ENCODE measurements at places on chromosomes 4 and X.

GRCh38 chr4:158169931-158170690, 2.7 kb downstream of the GASK1B start:
- DNase-seq = peak; percentile 58

- no peak for DNase-seq
Observed at GRCh38 chr4:186924723-186925122, 201.1 kb upstream of the FAT1 start.

DNA sequence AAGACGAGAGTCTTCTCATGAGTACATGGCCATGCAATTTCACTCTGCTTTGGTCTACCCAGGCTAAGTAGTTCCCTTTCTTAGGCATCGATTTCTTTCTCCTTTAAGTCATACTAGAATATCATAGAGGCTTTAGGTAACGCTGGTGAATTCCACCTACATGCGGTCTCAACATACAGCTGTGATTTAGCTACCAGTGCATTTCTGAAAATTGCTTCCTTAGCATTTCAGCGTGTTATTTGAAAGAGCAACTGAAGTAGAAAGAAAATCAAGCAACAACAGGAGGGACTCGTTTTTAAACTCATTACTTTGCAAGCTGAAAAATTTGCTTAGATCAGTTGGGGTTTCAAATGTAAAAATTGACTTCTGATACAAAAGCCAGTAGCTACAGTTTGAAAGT, 48.1 kb upstream of the RASGEF1B start:
- DNase-seq = no peak

- no peak for DNase-seq
Observed at GRCh38 chr4:187387739-187388138, 607.8 kb upstream of the ZFP42 start.

DNA sequence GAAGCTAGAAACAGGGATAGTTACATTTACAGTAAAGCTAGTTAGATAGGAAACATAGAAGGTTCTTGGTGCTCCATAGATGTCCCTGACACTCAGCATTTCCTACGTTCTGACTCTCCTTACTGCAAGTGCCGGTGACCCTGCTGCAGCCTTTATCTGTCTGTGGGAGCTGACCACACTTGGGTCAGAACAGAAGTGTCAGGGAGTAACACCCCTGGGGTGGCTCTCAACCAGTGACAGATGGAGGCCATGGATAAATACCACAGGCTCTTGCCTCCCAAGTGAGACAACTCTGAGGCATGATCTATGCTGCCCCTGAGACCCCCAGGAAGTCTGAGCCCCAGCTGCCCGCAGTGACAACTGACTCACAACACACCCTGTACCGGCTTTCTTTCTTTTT, 69.8 kb downstream of the ANXA3 start:
- DNase-seq = no peak

DNA sequence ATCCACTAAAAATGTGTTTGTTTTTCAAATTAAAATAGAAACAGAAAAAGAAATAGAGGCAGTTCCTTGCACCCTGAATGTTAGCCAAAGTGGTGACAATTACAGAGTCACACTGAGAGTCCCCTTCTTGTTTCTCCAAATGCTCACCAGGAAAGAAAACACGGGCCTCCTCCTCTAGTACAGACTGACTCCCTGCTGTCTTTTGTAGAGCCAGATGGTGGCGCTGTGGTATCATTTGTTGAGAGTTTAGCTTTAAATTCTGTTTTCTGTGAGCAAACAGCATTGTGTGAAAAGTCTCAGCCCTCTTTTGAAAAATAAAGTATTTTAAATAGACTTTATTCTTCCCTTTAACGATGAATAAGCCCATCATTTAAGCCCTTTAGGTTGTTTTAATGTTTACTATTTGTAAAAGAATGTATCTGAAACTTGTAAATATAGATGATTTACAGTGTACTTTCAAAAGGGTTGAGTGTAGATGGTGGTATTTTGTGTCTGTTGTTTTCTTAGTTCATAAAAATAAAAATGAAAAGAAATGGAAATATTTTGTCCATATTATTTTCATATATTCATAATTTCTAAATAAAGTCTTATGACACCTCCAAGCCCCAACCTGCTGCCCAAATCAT, 36.9 kb upstream of the ATOH1 start:
- DNase-seq = peak; percentile 60

DNA sequence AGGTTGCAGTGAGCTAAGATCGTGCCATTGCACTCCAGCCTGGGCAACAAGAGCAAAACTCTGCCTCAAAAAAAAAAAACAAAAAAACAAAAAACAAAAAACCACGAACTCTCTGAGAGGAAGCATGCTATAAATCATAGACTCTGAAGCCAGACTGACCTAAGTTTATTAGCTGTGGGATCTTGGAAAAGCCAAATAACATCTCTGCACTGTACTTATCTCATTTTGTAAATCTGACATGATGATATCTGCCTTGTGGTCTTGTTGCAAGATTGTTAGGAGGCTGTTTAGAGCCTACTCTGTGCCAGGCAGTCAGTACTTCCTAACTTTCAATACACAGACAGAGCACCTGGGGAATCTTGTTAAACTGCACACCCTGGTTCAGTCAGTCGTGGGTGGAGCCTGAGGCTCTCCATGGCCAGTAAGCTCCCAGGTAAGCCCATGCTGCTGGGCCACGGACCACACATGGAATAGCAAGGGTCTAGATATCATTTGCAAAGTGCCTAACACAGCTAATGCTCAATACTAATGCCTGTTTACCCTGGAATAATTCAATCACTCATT, 107.6 kb upstream of the SMIM10 start:
- DNase-seq = no peak

DNA sequence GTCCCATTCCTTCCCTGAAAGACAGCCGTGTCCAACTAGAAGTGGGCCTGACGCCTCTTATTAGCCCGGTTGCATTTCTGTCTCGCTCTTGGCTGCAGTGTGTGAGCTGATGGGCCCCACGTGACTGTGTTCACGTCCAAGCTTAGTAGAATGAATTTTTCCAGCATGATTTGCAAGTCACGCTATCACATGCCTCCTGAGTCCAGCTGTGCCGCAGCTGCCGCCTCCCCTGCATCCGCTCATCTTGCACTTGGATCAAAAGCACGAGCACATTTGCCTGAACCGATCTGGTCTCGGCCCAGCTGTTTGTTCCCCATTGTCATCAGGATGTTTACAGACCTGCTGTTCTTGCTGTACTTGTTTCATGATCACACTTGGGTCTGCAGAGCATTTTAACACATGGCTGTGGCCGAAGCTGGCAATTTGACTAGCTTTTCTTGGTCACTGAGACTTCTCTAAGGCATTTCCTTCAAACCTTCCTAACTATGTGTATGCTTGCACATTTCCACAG, 126.5 kb downstream of the KIT start:
- DNase-seq = peak; percentile 47

DNA sequence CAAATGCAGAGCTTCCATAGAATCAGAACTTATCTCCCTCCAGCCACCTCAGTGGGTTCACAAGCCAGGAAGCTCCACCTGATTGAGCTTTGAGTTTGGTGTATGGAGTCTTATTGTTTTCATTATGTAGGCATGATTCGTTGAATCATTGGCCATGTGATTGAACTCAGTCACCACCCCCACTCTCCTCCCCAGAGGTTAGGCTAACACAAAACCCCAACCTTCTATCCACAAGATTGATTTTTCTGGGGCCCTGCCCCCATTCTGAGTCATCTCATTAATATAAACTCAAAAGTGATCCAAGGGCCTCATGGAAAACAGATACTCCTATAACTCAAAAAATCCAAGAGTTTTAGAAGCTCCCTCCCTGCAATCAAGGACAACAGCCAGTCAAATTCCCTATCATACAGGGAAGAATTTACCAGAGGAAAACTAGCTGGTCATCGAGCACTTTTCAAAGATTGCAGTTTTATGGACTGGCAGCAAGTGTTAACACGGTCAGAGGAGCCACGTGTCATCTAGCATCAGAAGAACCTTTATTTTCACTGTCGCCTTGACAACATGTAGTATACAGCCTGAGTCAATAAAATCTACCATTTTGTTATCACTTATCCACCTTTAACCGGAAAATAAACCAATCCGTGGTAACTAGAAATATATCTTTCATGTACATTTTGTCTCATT, 35.9 kb upstream of the GUCY1B1 start:
- no peak for DNase-seq

DNA sequence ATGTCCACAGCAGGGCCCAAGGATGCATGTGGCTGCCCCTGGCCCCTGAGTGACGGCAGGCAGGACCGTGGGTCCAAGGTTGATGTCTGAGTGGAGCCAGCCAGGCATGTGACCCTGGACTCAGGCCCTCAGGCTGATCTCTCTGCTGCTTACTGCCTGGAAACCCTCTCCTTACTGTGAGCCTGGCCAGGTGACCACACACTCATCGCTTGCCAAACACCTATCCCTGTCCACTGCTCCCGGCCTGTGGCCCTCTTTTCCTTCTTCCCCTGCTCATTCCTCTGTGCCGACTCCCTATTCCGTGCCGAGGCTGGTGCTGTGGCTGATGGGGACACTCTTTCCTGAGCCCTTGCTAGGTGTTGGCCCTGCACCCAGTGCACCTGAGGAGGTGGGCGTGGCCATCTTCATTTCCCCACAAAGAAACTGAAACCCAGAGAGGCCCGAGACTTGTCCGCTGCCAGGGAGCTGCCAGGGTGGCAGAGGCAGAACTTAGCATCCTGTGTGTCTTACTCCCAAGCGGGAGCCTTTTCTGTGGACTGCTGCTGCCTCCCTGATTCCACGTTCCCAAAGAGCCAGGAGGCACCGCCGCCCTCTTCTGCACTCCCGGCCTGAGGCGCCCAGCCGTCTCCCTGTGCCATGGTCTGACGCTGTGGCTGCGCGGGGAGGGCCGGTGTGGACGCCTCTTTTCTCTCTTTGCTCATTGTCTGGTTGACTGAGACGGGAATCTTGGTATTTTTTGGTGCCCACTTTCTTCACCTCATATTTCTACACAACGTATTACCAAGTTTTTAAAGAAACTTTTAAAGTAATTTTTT, 11.2 kb upstream of the RNF4 start:
- no peak for DNase-seq

DNA sequence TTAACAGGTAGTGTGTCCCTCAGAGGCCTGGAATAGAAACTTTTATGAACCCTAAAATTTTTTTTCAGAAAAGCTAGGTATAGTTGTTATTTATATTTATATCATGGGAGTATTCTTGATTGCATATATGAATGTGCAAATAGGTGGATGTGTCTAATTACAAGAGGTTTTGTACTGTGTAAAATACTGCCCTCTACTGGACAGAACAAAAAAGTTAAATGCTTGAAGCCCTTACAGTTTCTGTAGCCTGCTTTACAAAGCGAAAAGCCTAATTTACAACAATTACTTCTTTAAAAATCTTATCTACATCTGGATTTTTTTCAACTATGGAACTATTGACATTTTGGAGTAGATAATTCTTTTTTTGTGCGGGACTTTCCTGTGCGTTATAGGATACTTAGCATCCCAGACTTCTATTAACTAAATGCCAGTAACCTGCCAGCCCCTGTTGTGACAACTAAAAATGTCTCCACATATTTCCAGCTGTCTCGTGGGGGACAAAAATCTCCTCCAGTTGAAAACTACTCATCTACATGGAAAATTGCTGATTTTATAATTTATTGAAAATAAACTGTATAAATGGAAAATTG, 35.1 kb downstream of the ENPEP start:
- DNase-seq = peak; percentile 70

- DNase-seq = peak; percentile 95
Observed at GRCh38 chr4:37648084-37648817, 37.9 kb downstream of the RELL1 start.

GRCh38 chr4:11053601-11054220, 369.1 kb upstream of the CLNK start:
- no peak for DNase-seq

- no peak for DNase-seq
Observed at GRCh38 chrX:144566592-144566991, 680.7 kb upstream of the SPANXN1 start.

DNA sequence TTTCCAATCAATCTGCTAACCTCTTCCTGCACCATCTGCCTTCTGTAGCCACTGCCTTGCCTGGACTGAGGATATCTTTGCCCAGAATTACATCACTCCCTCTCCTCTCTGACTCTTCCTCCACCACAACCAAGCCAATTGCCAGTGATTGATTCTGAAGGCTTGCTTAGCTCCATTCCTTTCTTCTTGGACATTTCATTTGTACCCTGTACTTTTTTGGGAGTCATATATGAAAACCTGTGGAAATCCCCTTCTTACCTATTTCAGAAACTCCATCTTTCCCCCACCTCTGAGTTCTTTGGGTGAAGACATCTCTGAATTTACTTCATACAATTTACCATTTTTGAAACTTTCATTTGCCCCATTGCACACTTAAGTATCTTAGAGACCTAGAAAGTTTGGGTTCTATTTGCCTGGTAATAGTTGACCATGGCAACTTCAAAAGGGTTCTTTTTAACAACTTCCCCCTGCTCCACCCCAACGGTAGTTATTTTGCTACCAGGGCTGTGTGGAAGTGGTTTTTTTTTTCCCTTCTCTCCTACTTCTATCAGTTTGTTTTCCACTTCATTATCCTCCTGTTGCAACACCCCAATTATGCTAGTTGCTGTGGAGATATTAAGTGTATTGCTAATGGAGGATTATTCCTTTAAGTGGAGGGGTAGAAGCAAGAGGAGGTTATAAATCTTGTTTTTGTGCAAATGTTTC, 14.3 kb downstream of the SGMS2 start:
- DNase-seq = peak; percentile 43

- DNase-seq = peak; percentile 83
Observed at GRCh38 chrX:40108162-40108958, 10.6 kb upstream of the BCOR start.

GRCh38 chr4:64705989-64706388, 296.7 kb upstream of the TECRL start:
- no peak for DNase-seq

DNA sequence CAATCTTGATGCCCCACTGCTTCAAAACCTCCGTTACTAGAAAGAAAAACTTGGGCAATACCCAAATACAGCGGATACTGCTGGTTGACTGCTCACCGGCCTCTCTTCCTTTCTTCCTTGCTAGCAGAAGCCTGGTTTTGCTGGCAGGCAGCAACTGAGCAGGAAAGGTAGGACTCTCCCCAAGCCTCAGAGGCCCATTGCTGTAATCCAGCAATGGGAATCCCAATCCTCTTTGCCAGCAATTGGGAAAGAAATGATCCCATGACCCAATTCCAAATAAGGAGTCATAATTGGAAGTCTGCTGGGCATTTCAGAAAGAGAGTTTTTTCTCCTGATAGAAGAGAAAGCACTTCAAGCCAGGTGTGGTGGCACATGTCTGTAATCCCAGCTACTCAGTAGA, 394.5 kb downstream of the BCOR start:
- no peak for DNase-seq

DNA sequence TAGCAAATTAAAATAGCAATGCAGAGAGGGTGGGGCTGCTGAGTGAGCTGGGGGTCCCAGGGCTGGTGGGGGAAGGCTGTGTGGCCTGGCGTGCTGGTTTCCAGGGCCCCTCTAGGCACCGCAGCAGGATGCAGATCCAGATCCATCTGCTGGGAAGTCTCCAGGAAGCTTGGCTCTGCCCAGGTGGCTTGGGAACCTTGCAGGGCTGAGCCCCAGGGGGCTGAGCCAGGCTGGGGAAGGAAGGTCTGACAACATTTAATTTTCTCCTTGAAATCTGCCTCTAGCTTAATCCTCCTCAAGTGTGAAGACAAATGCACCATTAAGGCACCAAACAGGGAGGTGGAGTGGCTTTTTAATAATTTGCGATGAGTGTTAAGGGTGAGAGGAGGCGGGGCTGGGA, 31.7 kb downstream of the SORCS2 start:
- no peak for DNase-seq

- DNase-seq = peak; percentile 64
Observed at GRCh38 chrX:9464435-9465371, at the start of gene TBL1X. TBL1X (plus strand) TSS chrX:9465058; CDS start chrX:9653587, 188,529 bp downstream.

- DNase-seq = no peak
Observed at GRCh38 chr4:2651546-2651945, 104.6 kb downstream of the TNIP2 start.

All from lung microvascular endothelial cell (primary cell).